ENCODE measurements at places on chromosomes 7 and 10.

DNA sequence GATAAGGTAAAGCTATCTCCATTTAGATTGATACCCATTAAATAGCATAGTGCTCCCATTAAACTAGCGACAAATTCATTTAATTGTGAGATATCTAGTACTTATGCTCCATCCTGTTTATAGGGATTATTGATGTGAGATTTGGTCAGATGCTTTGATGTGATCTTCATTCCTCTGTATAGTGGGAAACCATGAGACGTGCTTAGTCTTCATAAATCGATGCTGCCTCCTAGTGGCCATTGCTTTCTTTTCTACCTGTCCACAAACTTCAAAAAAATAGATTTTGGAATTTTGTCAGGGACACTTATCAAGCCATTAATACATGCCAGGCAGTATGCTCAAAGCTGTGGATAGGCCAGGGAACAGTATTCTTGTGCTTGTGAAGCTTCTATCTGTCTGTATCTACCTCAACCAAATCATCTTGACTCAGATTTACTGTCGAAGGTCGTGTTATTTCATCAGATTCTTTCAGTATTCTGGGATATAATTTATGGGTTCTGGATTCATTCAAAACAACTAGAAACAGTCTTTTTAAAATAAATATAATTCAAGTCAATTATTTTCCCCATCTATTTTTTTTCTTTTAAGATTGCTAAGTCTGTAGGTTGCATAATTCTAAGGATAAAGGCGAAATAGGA is 12.0 kb downstream of the LSM8 start:
- DNase-seq: peak; percentile 52

GRCh38 chr7:120030876-120031275 is 242.1 kb upstream of the KCND2 start:
- DNase-seq: no peak

DNA sequence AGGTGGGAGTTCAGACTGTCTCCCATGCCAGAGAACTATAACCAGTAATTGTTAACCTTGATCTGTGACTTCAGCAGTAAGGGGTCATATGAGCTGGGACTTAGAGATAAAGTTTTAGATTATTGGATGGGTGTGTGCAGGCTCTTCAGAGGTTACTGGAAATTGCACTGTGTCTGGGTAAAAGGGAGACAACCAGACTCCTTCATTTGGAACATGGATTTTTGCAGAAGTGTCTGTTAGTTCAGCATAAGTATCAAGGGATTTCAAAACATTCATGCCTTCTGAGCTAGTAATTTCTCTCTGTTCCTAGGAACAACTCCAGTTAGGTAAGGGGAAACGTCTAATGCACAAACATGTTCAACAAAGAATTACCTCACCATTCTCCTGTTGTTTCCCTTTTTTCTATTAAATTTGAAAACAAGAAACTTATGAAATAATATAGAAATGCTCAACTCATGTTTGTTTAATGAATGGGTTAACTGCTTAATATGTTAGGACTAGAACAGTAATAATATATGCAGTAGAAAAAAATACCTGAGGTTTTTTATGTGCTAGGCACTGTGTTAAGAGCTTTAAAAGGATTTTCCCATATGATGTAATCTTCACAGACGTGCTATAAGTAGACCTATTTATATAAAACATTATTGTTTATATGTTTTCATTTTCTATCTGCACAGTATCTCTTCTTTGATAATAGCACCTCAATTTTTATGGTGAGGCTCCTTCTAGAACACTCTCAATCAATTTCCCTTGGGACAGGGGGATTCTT is 233.0 kb downstream of the CACNA2D1 start:
- no peak for DNase-seq

- DNase-seq: no peak
Observed at GRCh38 chr10:132550366-132551092, 12.9 kb downstream of the INPP5A start.

- DNase-seq: no peak
Observed at GRCh38 chr10:47092376-47092775, 181.1 kb downstream of the PTPN20 start.

- no peak for DNase-seq
Observed at GRCh38 chr10:75723319-75723980, 292.0 kb downstream of the LRMDA start.

DNA sequence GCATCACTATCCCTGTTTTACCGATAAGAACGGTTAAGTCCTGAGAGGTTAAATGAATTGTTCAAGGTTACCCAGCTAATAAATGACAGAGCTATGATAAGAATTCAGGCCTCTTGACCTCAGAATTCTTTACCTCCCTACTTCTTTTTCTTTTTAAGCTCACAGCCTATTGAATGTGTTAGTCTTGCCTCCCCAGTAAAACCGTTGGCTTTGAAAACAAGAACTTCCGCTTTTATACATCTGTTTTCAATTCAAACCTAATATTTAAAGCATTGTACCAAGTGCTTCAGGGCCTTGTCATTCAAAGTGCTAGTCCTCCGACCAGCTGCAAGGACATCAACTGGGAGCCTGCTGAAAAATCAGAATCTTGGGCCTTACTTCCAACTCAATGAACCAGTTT is 15.6 kb downstream of the SEC31B start:
- no peak for DNase-seq

GRCh38 chr10:117167346-117167788 is 29.3 kb upstream of the VAX1 start:
- DNase-seq: no peak

DNA sequence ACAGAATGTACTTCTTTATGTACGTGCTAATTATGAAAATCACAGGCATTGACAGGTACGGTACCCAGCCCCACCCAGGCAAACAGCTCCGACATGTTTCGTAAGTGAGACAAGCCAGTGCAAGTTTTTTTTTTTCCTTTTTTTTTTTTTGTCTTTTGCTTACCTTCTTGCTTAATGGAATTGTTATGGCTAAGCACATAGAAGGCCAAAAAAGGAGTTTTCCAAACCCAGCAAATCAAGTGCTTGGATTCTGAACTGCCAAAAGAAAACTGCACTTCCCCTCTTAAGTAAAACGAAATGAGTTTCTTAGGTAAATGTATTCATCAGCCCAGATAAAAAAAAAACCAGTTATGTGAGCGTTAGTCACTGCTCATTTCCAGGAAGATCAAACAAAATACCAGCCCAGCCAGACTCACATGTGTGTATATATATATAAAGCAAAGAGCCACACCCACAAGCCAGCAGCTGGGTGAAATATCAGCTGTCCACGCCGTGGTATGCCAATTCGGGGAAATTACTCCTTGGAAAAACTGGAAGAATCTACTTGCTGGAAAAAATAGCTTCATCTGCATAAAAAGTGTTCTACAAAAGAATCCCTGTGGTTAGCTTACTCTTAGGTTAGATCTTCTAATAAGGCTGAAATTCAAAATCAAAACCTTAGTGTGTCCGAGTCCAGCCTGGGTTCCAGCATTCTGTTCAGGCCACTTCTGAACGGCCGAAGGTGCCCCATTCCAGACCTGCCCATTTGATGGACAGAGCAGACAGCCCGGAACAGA is 8.0 kb downstream of the KLF6 start:
- no peak for DNase-seq
